Activated CD4-positive, alpha-beta T cell treated with anti-CD3 and anti-CD28 coated beads, Interleukin-2, amount 50 U/mL, for 48 hours (primary cell): ENCODE measurements at places on chromosomes 11 and 22.

DNA sequence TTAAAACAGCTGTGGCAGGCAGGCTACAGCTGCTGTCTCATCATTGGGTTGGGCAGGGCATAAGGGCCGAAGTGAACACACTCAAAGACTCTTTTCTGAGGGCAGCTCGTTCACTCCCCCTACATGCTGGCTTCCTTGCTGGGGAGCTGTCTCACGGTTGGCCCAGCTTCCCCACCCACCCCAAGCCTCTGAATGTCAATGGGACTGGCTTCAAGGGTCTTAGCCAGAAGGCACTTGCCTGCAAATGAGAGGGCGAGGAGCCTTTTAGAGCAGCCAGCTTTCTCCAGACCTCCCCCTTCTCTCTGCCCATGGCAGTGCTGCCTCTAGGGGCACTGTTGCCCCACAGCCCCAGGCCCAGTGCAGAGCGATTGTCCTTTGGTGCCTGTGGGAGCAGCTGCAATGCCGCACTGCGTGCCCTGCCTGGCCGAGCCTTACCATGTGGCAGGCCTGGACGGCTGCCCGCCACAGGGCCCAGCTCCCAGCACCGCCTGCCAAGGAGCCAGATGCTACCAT is 94.7 kb upstream of the RASSF10 start:
- DNase-seq, result peak; percentile 12

GRCh38 chr22:49602481-49602880 is 225.2 kb downstream of the BRD1 start:
- no peak for DNase-seq

DNA sequence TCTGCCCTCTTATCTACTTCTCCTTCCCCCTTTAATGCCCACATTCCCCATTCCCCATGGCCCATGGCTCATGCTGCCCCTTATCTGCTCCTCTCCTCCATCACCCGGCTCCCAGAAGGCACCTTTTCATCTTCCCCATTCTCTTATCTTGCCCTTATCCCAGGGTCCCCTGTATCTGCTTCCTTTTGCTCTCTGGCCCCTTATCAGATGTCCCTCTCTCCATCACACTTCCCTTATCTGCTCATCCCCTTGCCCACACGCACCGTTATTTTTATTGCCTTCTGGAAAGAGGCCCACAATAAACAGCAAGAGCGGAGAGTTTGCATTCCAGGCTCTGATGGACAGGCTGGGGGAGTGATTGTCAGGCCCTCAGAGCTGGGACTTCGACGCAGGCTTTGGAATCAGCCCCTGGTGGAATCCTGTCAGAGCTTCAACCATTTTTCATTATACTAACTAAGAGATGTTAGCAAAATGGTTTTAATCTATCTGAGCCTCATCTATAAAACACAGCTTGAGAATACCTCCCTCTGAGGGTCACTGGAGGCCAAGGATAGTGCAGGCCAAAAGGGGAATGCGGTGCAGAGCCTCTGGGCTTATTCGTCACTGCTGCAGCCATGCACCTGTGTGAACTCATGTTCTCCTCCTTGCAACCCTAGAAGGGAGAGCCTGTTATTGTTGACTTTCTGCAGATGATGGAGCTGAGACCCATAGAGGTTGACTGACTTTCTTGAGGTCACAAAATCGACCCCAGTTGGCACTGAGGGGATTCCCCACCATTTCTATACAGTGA is 37.0 kb upstream of the LRRC55 start:
- no peak for DNase-seq

DNA sequence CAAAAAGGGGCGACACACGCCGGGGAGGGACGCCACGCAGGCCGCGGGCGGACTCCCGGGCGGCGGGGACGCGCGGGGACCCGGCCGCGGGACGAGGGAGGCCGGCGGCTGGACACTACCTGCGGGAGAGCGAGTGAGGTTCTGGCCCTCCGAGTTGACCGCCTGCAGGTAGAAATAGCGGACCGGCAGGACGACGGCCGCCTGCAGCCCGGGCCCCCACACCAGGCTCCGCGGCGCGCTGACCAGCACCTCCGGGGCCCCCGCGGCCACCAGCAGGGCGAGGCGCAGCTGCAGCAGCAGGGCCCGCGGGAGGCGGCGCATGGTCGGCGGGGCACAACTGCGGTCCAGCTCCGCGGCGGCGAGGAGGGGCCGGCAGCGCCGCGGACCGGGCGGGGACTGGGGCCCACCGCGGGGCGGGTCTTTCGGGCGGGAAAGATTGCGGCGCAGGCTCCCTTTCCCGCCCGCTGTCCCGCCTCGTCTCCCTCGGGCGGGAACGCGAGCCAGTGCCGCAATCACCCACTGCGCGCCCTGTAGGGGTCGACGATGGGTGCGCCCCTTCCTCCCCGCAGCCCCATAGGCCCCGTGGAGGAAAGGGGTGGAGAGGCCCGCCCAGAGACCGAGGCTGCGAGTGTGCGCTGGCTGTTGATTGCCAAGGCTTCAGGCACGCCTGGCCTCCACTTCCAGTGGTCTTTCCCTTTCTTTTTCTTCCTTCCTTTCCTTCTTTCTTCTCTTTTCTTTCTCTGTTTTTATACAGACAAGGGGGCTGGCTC is at the start of gene POGLUT3:
Gene POGLUT3, minus strand, starts transcription at position 339 of the 770 bp plus-strand sequence. Its CDS starts 18 bp downstream, at position 321.
- DNase-seq, result peak; percentile 56

DNA sequence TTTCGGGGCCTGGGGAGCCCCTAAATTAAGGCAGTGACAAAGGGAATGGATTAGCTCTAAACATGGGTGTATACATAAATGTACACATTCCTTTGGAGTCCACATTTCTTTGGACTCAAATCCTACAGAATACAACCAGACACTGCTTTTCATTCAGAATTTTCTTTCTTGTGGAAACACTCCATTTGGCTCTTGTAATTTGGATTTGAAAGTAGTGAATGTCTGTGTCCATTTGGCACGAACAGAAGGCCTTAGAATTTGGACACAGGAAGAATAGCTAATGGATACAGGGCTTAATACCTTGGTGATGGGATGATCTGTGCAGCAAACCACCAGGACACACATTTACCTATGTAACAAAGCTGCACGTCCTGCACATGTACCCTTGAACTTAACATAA is 399.5 kb downstream of the NELL1 start:
- no peak for DNase-seq

DNA sequence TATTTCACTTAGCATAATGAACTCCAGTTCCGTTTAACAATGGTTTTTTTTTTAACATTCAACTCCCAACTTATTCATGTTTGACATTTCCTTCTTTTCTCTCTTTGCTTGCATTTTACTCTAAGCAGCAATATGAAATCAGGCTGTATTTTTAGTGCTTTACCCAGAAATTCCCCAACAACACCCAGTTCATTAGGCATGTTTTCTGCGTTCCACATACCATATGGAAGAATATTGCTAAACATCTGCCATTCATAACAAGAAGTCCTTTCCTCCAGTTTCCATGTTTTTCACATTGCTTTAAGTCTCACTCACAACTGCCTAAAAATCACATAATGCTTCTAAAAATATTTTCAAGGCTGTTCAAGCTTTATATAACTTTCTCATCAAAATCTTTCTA is 45.8 kb downstream of the PLAAT5 start:
- no peak for DNase-seq

DNA sequence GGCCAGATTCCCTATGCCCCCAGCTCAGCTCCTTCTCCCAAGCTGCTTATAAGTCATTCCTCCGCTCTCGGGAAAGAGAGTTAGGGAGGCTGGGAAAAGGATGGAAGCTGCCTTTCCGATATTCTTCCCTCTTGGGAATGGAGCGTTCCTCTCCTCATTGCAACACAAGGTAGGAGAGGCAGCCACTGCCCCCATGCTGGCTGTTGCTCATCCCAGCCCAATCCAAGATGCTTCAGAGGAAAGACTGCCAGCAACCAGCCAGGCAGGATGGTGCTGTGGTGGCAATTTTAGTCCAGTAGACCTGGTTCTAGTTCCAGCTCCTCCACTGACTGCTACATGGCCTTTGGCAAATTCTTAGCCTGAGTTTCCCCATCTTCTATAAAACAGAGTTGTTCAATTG is 13.7 kb upstream of the C11orf96 start:
- DNase-seq, result no peak

GRCh38 chr11:105740164-105740903 is 130.5 kb downstream of the GRIA4 start:
- DNase-seq, result no peak

DNA sequence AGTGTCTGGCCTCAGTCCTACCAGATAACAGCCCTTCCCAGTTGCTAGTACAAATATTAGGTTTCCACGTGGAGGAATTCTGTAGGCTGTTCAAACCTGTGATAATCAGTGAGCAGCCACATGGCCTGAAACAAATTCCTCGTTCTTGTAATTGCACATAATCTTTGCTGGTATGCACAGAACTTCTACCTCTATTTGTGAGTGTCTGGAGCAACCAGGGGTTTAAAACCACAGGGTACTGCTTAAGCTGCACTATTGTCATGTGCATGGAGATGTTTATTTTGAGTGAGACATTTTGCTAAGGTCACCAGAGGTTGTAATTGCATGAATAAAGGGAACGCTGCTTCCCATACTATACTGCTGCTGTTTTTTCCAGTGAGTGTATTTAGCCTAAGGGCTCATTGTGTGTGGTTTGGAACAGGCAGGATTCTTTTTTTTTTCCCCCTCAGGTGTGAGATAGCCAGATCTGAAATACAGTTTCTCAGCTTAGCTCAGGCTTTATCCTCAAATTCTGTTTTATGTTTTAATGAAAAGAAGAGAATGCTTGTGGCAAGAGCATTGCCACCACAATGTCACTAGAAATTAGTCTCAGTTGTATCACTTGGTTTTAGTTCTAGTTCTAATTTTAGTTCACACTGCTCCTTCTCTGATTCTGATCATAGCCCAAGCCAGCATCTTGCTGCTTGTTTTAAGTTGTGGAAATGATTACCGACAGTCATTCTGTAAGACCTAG is 60.5 kb downstream of the CYB5R2 start:
- no peak for DNase-seq

DNA sequence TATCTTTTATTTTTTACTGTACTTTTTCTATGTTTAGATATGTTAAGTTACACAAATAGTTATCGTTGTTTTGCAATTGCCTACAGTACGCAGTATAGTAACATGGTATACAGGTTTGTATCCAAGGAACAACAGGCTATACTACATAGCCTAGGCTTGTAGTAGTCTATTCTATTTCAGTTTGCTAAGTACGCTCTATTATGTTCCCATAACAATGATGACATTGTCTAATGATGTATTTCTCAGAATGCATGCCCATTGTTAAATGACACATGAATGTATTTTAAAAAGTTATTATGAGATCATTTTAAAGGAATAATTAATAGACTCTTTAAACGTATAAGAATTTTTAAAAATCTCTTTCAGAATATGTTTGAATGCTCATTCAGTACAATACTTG is 696.7 kb upstream of the CCDC90B start:
- no peak for DNase-seq

- no peak for DNase-seq
Measured at GRCh38 chr22:49330421-49331222, 497.1 kb downstream of the BRD1 start.

DNA sequence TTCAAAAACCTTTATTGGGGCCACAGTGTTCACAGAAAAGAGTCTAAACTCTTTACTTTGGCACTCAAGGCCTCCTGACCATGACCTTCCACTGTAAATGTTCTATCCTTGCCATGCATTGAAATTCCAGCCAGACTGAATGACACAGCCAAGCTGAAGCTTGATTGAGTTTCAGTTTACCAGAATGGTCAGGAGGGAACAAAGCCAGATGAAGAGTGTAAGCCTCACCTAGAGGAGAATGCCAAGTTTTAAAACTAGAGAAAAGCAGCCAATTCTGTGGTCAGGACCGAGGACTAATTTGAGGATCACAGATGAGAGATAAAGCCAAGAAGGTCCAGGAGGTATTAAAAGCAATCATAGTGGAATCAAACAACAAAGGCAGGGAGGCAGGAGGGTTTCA is 215.3 kb downstream of the KCNA4 start:
- no peak for DNase-seq

DNA sequence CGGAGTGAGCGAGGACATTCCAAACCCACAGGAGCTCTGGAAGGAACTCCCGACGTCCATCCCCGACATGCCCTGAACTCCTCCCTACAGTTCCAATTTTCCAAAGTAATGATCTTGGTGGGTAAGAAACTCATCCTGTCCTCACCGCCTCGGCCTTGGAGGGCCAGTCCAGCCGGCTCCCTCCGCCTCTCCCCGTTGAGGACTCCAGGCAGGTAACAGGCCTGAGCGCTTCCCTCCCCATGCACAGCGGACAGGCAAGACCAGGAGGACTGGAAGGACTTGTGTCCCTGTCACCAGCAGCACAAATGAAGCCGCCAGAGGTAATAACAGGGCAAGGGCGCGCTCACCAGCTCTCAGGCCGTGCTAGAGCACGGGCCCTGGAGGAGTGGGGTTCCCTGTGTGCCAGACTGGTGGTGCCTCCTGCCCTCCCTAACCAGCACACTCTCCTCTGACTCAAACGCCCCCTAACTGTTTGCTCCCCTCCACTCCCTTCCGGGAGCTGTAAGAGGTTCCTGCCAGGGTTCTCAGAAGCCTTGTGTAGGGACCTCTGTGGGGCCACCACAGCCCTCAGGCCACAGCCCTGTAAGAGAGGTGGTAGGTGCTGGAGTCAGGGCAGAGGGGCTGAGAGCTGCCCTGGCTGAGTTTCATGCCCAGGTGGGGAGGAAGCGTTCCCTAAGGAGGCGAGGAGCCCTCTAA is 17.1 kb downstream of the OVOL1 start:
- no peak for DNase-seq

DNA sequence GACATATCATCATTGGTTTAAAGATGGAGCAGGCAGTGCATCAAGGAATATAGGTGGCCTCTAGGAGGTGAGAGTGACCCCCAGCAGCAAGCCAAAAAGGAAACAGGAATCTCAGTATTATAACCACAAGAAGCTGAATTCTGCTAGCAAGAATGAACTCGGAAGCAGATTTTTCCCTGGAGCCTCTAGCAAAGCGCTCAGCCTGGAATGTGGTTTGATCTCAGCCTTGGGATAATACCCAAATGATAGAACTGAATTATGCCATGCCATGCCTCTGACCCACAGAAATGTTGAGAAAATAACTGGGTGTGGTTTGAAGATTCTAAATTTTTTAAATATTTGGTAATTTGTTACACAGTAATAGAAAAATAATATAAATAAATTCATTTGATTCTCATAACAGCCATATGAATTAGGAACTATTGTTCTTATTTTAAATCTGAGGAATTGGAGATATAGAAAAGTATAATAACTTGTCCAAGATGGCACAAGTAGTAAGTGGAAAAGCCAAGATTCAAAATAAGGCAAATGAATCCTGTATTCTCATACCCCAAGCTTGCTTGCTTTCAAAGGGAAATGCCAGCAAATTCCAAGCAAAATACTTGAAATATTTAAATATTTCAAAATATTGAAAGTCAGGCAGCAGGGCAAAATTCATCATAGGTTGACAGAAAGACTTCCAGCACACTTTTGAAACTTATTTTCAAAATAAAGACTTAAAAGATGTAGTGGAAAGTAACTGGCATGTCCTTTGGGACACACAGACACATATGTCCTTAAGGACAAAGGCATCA is 567.4 kb downstream of the KCNA4 start:
- DNase-seq, result no peak

GRCh38 chr11:129747071-129747470 is 68.6 kb upstream of the TMEM45B start:
- no peak for DNase-seq
